ENCODE measurements at places on chromosomes 2 and 18. TPM values are rescaled to one million over a fixed set of nuclear protein-coding genes. Genes with fewer than 3 reads are reported as not detected.

GRCh38 chr2:40394031-40394430 lies 57.9 kb downstream of the SLC8A1 start:
- H3K27ac ChIP-seq, result no peak overlapping the region
- no peaks in the 10 kb centered on the region for H3K27me3 ChIP-seq
- H3K4me1 ChIP-seq, result peaks cover 4% of the 10 kb centered on the region
- no peak overlapping the region for H3K4me3 ChIP-seq
- no peaks in the 10 kb centered on the region for H3K36me3 ChIP-seq

- DNase-seq, result no peak
- H3K4me3 ChIP-seq, result no peak overlapping the region
- H3K4me1 ChIP-seq, result peaks cover 27% of the 10 kb centered on the region
- H3K27me3 ChIP-seq, result no peaks in the 10 kb centered on the region
- no peaks in the 10 kb centered on the region for H3K36me3 ChIP-seq
Measured at GRCh38 chr2:20171445-20171977, 53.4 kb downstream of the SDC1 start.

The ZC3H6 gene
- total RNA-seq, result 7.4 TPM

DNA sequence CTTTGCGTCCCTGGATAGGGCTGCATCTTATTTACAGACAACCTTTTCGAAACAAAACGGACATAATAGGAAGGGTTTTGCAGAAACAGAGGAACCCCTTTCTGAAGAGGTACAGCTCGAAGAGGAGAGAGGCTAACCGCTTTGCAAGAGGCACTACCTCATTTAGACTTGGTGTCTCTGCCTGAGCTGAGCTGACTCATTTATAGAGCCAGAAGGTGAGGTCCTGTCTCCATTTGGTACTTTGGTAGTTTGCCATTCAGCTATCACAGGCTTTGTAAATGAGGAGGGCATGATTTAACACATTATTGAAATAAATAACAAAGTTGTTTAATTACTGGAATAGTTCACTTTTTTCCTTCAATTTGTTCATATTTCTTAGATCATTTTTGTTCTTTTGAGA lies 2.2 kb upstream of the NXPH2 start:
- H3K4me3 ChIP-seq, result no peak overlapping the region
- H3K4me1 ChIP-seq, result peaks cover 9% of the 10 kb centered on the region
- H3K27ac ChIP-seq, result no peak overlapping the region
- peaks cover 49% of the 10 kb centered on the region for H3K27me3 ChIP-seq
- DNase-seq, result no peak

The RAX gene
- not detected for total RNA-seq

The AKAIN1 gene
- not detected for total RNA-seq

The ICA1L gene
- 4.9 TPM for total RNA-seq

The GPR155 gene
- total RNA-seq, result 11.0 TPM

The TUBA4B gene
- not detected for total RNA-seq

The RGPD3 gene
- 0.10 TPM for total RNA-seq

The LIMS4 gene
- total RNA-seq, result 1.3 TPM

The ST8SIA5 gene
- 0.36 TPM for total RNA-seq

The CACNB4 gene
- 2.9 TPM for total RNA-seq

- no peak overlapping the region for H3K4me3 ChIP-seq
- H3K27me3 ChIP-seq, result peaks cover 4% of the 10 kb centered on the region
- no peaks in the 10 kb centered on the region for H3K36me3 ChIP-seq
Measured at GRCh38 chr2:64963719-64964118, 25.5 kb upstream of the SLC1A4 start.

GRCh38 chr2:584863-585823 lies 92.1 kb downstream of the TMEM18 start:
- H3K4me3 ChIP-seq, result no peak overlapping the region
- DNase-seq, result no peak
- H3K36me3 ChIP-seq, result no peaks in the 10 kb centered on the region
- no peak overlapping the region for H3K27ac ChIP-seq

GRCh38 chr2:109217362-109218086 lies 88.5 kb downstream of the SH3RF3 start:
- H3K27me3 ChIP-seq, result peaks cover 15% of the 10 kb centered on the region
- peak; percentile 93 for DNase-seq
- peaks cover 34% of the 10 kb centered on the region for H3K4me1 ChIP-seq
- H3K36me3 ChIP-seq, result no peaks in the 10 kb centered on the region
- H3K4me3 ChIP-seq, result no peak overlapping the region

The IL36RN gene
- total RNA-seq, result 0.14 TPM

DNA sequence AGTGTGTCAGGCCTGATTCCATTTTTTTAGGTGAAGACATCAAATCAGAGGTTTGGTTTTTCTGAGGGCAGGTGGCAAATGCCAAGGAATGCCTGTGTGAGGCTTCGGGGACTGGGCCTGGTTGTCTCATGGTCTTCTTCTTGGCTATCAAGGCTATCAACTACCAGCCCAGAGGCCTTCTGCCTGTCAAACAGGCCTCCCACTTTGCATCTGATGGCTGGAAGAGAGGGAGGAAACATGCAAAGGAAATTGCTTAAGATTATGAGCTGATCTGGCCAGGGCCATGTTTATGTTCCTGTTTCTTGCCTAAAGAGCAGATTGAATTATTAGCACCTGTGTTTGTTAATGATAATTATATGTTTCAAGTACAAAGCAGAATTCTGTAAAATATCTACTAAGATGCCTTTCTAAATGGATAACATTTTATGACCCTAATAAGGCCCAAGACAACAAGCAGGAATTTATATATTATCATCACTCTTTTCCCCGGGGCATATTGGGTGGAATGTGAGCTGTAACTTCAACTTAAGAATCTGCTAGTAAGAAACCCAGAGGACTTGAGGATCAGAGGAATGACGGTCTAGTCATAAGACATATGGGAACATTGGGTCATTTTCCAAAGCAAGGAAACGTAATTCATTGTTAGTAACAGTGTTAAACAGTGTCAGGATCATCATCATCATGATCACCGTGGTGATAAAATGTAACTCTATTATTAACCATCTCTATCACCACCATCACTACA lies 123.2 kb downstream of the LYPD6B start:
- DNase-seq, result no peak
- no peak overlapping the region for H3K27ac ChIP-seq
- H3K27me3 ChIP-seq, result peaks cover 2% of the 10 kb centered on the region
- H3K4me1 ChIP-seq, result no peaks in the 10 kb centered on the region

DNA sequence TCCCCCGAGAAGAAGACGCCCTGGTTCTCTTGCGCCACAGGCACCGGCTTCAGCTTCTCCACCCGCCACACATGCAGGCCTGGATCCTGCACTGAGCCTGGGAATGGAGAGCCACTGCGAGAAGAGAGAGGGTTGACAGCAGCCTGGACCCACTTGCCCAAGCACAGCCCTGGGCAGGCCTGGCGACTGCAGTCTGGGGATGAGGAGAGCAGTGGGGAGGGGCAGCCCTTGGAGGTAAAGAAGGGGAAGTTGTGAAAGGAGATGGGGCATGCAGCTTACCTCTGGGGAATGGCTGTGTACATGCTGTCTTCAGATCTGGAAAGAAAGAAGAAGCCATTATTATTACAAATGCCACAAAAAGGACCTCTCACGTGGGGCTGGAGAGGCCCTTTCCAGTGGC lies 8.3 kb downstream of the CAPG start:
- peaks cover 11% of the 10 kb centered on the region for H3K4me1 ChIP-seq
- no peaks in the 10 kb centered on the region for H3K27me3 ChIP-seq
- no peak overlapping the region for H3K27ac ChIP-seq
- no peak for DNase-seq
- no peak overlapping the region for H3K4me3 ChIP-seq
- H3K36me3 ChIP-seq, result peaks cover 5% of the 10 kb centered on the region

DNA sequence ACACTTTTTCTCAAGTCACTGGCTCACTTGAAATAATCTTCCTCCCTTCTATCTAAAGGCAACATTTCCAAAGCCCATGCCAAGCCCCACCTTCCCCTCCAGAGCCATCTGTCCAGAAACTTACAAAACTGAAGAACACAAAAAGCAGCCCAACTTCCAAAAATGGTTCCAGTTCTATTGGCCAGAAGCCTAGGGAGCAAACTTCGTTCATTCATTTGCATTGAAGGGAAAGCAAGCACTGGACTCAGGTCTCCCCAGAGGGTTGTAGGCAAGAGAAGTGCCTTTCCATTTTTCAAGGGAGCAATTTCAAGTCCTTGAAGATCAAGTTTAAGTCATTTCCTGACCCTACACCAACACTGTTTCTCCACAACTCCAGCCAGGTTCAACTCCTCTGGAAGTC lies 585.0 kb downstream of the BCL11A start:
- no peaks in the 10 kb centered on the region for H3K36me3 ChIP-seq
- H3K27ac ChIP-seq, result no peak overlapping the region
- no peak overlapping the region for H3K4me3 ChIP-seq
- no peak for DNase-seq
- H3K27me3 ChIP-seq, result no peaks in the 10 kb centered on the region

DNA sequence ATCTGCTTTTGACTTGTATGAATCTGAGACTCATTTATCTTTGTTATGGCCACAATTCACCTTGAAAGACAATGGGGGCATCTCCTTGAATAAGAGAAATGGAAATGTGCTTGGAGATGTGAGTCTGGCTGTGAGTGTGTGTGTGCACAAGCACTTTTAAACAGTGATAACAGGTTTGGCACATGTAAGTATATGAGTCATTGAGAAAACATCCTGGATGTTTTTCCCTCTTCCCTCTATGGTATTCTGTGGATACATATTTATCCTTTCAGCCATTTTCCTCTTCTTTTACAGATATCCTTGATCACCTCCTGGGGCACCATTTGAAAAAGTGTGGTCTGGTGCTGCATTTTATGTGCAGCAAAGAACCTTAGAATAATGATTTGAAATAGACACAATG lies 317.3 kb upstream of the THUMPD2 start:
- no peaks in the 10 kb centered on the region for H3K27me3 ChIP-seq
- peak; percentile 86 for DNase-seq
- peak overlapping the region; percentile 91 for H3K27ac ChIP-seq
- no peaks in the 10 kb centered on the region for H3K36me3 ChIP-seq
- H3K4me3 ChIP-seq, result no peak overlapping the region

DNA sequence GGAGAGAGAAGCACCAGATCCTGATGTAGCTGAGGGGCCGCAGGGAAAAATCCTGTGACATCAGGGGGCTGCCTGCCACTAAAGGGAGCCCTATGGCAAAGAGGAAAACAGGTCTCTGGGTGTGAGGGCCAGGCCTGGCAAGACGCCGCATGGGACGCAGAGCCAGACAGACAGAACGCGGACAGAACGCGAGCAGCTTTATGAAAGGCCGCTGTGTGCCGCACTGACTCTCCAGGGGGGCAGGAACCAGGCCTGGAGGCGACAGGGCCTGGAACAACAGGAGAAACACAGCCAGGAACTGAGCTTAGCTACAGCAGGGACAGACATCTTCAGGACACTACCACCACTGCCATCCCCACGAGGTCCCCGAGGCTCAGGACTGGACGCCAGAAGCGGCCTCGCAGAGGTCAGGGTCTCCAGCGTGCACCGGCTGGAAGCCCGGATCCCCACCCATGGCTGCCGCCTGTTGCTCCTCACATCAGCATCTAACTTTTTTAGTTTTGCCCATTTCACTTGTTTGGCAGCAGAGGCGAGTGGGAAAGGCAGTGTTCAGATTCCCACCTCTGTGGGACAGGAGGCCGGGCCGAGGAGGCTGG lies 131.6 kb downstream of the VAPA start:
- H3K27ac ChIP-seq, result no peak overlapping the region
- H3K36me3 ChIP-seq, result no peaks in the 10 kb centered on the region
- H3K4me1 ChIP-seq, result peaks cover 10% of the 10 kb centered on the region
- H3K4me3 ChIP-seq, result no peak overlapping the region
- no peak for DNase-seq
- H3K27me3 ChIP-seq, result no peaks in the 10 kb centered on the region

DNA sequence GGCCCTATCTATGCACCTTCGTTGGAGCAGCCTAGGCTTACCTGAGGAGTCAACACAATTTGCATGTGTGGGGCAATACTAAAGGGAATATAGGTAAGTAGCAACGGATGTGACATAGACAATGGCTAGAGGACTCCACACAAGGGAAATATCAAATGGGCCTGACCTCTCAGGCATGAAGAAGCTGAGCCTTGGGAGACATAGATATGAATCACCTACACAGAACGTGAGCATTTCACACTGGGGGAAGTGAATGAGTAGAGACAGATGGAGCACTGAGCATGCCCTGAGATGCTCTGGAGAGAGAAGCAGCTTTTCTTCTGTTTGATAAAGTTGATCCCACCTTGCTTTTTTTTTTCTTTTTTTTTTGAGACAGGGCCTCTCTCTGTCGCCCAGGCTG lies 97.9 kb downstream of the ATL2 start:
- H3K4me1 ChIP-seq, result no peaks in the 10 kb centered on the region
- no peak overlapping the region for H3K27ac ChIP-seq
- DNase-seq, result no peak
- H3K27me3 ChIP-seq, result peaks cover 3% of the 10 kb centered on the region
- no peak overlapping the region for H3K4me3 ChIP-seq

DNA sequence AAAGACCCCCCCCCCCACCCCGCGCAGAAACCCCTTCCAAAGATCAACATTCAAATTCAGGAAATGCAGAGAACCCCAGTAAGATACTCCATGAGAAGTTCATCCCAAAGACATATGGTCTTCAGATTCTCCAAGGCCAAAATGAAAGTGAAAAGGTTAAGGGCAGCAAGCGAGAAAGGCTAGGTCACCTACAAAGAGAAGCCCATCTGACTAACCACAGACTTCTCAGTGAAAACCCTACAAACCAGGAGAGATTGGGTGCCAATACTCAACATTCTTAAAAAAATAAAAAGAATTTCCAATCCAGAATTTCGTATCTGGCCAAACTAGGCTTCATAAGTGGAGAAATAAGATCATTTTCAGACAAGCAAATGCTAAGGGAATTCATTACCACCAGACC lies 175.2 kb downstream of the RND3 start:
- no peak overlapping the region for H3K27ac ChIP-seq
- no peaks in the 10 kb centered on the region for H3K36me3 ChIP-seq
- H3K27me3 ChIP-seq, result no peaks in the 10 kb centered on the region
- H3K4me3 ChIP-seq, result no peak overlapping the region
- peaks cover 3% of the 10 kb centered on the region for H3K4me1 ChIP-seq

GRCh38 chr2:173891315-173892037 lies 73.7 kb downstream of the SP3 start:
- no peak overlapping the region for H3K27ac ChIP-seq
- H3K27me3 ChIP-seq, result no peaks in the 10 kb centered on the region
- no peak overlapping the region for H3K4me3 ChIP-seq
- DNase-seq, result no peak

GRCh38 chr2:202718614-202719013 lies 83.8 kb downstream of the FAM117B start:
- H3K27ac ChIP-seq, result no peak overlapping the region
- no peak overlapping the region for H3K4me3 ChIP-seq
- DNase-seq, result peak; percentile 44
- no peaks in the 10 kb centered on the region for H3K36me3 ChIP-seq
- H3K27me3 ChIP-seq, result no peaks in the 10 kb centered on the region
- no peaks in the 10 kb centered on the region for H3K4me1 ChIP-seq

All from astrocyte (in vitro differentiated cells and primary cell).